ENCODE measurements at places on chromosomes 6 and 20.

GRCh38 chr6:142696123-142697000 lies 248.6 kb downstream of the HIVEP2 start:
- peak; percentile 77 for DNase-seq

DNA sequence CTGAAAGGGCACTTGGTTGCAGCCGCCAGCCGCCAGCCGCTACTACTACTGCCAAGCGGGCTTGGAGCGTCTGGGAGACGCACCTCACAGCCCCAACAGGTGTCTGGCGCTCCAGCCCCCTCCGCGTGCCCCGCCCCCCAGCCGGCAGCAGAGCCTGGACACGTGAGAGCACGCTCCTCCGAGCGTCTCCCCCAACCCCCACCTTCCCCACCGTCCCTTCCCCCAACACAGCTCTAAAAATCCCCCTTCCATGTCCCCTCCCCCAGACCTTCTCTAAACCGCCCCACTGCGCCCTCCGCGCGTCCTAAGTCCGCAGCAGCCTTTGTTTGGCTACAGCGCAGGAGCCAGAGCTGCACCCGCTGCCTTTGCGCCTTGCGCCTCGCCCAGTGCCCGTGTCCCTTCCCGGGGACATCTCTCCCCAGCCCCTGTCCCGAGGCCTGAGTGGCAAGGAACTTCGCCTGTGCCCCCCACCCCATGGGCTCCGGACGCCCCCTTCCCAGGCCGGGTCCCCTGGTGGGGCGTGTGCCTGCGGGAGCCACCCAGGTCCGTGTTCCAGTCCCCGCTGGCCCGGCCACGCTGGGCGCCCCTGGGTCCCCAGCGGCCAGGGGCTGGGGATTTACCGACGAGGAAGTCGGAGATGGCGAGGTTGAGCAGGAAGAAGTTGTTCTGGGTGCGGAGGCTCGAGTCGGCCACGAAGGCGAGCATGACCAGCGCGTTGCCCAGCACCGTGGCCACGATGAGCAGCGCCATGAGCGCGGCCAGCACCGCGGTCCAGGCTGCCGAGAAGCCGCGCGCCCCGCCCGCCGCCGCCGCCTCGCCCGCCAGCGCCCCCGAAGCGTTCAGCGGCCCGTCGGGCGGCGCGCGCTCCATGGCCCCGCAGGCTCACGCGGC lies 732 bp downstream of the HRH3 start:
- DNase-seq: peak; percentile 76

DNA sequence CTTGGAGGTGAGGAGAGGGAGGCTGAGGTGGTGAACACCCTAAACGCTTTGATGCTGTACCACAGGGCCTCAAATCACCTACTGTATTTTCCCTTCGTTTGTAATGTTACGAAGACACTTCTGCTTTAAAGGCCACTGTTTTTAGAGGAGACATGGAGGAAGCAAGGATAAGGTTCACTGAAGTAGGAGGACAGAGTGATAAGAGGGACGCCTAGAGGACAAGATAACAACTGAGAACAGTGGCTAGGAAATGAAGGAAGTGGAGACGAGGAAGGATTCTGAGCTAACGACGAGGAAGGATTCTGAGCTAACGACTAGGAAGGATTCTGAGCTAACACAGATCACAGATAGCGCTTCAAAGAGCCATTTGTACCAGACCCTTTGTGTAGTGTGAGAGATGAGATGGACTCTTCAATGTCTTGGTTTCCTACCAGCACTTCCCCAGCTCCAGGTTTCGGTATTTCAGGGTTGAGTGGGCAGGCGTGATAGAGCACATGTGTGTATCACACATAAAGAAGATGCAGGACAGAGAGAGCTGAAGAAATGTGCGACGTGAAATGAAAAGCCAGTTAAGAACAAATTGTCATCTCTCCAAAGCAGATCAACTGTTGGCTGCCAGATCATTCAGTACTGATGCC lies 7.5 kb downstream of the SF3B5 start:
- DNase-seq: no peak

- no peak for DNase-seq
Observed at GRCh38 chr6:226516-227073, 65.7 kb upstream of the DUSP22 start.

DNA sequence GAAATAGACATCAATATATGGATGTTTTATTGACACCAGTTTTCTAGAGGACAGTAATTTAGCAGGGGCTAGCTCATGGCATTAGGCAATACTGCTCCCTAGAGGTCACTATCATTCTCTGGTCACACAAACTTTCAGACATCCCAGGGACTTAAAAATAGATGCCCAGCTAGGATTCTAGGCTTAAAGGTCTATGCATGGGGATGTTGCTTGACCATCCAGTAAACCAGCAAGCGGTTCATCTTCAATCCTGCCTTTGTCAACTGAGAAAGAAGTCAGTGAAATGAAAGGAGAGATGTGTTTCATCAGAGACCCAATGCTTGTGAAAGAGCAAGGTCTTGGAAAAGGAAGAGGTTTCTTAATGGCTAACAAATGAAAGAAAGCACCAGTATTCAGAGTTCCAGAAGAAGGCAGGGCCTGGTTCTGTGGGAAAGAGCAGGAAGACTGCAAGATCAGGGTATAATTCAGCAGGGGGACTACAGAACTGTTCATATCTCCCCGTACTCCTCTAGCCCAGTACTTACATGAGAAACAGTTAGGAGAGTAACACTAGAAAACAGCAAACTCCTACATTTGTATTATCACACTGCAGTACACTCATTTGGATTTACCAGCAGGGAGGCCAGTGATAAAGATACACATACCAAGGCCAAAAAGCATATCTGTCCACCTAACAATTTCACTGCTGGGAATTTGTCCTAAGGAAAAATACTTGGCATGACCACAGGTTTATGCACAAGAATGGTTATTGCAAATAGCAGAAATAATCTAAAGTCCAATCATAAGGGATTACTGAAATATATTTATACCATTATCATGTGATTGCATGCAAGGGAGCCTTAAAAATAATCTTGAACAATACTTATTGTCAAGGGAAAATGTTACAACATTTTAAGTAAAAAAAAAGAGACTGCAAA lies 151.4 kb upstream of the LAMA2 start:
- DNase-seq: peak; percentile 64

DNA sequence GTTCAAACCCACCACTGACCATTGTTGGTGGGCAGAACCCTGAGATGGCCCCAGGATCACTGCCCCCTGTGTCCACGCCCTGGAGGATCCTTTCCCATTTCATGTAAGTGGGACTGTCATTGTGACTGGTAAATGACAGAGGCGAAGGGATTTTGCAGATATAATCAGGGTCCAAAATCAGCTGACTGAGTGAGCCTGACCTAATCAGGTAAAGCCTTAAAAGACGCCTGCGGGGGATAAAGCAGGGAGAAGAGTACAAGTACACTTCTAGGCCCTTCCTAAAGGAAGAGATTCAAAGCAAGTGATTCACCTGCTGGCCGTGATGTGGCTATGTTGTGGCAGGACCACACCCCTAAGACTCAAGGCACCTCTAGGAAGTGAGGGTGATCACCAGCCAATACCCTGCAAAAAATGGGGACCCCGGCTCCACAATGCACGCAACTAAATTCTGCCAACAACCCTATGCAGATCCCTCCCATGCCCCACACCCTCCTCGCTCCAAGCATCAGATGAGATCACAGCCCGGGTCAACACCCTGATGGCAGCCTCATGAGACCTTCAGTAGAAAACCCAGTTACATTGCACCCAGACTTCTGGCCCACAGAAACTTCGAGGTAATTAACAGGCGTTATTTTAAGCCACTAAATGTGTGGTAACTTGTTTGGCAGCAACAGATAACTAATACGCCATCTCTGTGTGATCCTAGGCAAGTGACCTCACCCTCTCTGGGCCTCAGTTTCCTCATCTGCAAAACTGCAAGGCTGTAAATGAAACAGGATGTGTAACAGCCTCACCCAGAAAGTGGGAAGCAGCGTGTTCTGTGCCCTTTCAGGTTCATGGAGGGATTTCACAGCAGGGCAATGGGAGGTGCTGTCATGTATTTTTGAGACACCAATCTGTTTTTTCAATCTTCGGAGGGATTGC lies 11.3 kb downstream of the PREX1 start:
- DNase-seq: no peak

GRCh38 chr6:35722121-35722761 lies 14.6 kb upstream of the ARMC12 start:
- DNase-seq: no peak

DNA sequence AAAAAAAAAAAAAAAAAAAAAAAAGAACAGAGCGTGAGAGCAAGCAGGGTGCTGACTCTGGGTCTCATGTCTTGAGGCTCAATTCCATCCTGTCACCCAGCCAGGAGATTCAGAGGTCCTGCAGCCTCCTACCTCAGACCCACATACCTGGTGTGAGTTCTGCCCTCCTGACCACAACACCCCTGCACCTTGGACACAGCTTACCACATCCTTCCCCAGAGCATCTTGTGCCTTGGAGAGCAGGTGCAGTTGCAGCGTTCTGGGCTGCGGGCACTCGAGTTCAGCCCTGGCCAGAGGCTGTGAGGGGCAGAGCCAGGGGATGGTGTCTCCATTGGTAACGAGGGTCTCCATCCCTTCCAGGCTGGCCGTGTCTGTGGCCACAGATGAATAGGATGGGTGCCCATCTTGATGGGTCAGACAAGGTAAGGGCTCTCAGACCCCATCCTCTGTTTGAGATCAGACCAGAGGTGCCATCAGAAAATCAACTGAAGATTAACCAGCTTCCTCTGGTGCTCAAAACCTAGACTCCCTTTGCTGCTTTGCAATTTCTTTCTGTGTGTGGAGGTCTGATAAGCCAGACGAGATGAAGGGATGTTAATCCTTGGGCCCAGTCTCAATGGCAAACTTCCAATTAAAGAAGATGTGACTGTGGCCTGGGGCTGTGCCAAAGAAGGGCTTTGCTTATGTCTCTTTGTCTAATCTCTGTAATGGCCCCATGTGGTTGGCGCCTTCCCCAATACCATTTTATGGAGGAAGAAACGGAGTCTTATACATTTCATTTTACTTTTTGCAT lies 14.7 kb upstream of the ZNF831 start:
- no peak for DNase-seq

DNA sequence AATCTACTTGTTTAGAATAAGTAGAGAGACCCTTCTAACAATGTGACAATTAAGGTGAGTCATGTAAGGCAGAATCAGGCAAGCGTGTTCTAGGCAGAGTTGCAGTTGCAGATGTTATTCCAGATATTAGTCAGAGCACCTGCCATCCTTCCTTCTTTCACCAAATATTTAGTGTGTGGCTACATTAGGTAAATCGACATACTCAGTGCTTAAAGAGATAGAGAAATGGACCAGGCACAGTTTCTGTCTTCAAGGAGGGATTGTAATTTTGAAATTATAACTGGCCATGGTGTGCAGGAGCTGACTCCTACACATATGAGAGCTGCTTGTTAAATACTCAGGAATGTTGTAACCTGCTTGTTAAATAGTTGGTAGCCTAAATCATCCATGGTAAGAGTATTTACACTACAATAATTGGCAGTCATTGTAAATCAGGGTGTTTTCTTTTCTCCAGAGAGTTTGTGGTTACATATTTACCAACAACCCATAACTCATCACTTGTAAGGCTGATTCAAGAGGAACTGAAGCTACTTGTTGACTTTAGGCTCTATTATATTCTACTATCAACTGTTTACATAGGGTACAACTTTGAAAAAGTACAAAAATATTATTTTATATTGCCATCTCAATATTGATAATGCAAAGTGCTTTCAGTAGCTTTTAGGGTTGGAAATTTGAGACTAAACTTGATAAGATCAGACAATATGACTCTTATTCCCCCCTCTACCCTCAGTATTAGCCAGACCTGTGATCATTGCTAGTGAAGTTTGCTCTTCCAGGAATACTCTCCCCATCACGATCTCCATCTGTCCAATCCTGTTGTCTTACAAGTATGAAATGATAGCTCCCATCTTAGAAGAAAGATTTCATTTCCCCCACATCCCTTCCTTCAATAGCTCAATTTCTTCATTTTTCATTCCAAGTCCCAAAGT lies 607.1 kb downstream of the COL12A1 start:
- DNase-seq: peak; percentile 88

- no peak for DNase-seq
Observed at GRCh38 chr6:167819576-167819975, 7.1 kb upstream of the AFDN start.

DNA sequence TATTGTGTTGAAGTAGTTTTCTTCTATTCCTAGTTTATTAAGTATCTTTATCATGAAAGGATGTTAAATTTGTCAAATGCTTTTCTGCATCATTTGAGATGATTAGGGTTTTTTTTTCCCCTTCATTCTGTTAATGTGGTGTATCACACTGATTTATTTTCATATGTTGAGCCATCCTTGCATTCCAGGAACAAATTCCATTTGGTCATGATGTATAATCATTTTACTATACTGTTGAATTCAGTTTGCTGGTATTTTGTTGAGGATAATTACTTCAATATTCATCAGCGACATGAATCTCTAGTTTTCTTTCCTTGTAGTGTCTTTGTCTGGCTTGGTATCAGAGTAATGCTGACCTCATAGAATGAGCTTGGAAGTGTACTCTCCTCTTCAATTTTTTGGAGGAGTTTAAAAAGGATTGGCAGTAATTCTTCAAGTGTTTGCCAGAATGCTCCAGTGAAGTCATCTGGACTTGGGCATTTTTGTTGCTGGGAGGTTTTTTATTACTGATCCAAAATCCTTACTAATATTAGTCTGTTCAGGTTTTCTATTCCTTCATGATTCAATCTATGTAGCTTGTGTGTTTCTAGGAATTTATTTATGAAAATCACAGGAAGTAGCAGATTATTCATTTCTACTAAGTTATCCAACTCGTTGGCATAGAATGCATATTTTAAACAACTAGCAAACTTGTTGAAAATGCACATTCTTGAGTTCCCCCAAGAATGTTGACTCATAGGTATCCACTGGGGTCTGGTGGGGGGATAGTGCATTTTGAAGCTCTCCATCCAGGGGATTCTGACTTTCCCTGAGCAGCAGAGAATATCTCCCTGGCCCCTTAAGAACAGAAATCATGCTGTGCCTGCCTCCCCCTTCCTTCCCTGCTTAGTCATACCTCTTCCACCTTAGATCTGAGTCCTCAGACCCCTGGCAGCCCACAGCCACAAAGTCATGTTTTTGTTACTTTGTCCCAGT lies 187.1 kb downstream of the BMP7 start:
- DNase-seq: no peak

All from DMS53 (cell line).